Dermis blood vessel endothelial cell (primary cell): ENCODE measurements at places on chromosomes 6 and 20. TPM values are rescaled to one million over a fixed set of nuclear protein-coding genes. Genes with fewer than 3 reads are reported as not detected.

SNAI1 gene
- total RNA-seq = 1.5 TPM in 2 replicates

CENPW gene
- 4.8 and 16.6 TPM in 2 replicates for total RNA-seq

MCHR2 gene
- total RNA-seq = not detected in 2 replicates

SLC22A7 gene
- total RNA-seq = not detected in 2 replicates

RAE1 gene
- 41.4 and 56.3 TPM in 2 replicates for total RNA-seq

CAP2 gene
- total RNA-seq = 2.6 and 3.3 TPM in 2 replicates

PAX1 gene
- not detected in 2 replicates for total RNA-seq

NOX3 gene
- total RNA-seq = not detected in 2 replicates

CLDN20 gene
- not detected in 2 replicates for total RNA-seq

PCSK2 gene
- total RNA-seq = not detected in 2 replicates

SLC17A4 gene
- total RNA-seq = not detected in 2 replicates

THBS2 gene
- 0.79 and 2.0 TPM in 2 replicates for total RNA-seq

RIMS1 gene
- 5.9 and 7.5 TPM in 2 replicates for total RNA-seq

SLC35D3 gene
- total RNA-seq = not detected in 2 replicates

MRAP2 gene
- 2.7 and 3.1 TPM in 2 replicates for total RNA-seq

PPDPF gene
- 19.9 and 37.3 TPM in 2 replicates for total RNA-seq
